Kidney (tissue), 22 donors: ENCODE measurements at places on chromosomes 7 and 10. TPM values are rescaled to one million over a fixed set of nuclear protein-coding genes. Genes with fewer than 3 reads are reported as not detected.

- no peak overlapping the region for H3K27ac ChIP-seq
- peaks cover 10% of the 10 kb centered on the region for H3K36me3 ChIP-seq
- no peak for DNase-seq
- no peak overlapping the region for H3K4me3 ChIP-seq
Observed at GRCh38 chr7:134660242-134660785, 13.7 kb downstream of the BPGM start.

- no peaks in the 10 kb centered on the region for H3K27me3 ChIP-seq
- no peak for DNase-seq
- no peaks in the 10 kb centered on the region for H3K36me3 ChIP-seq
- no peak overlapping the region for H3K4me3 ChIP-seq
Observed at GRCh38 chr7:101265622-101266516, 21.0 kb upstream of the FIS1 start.

GRCh38 chr7:130292682-130293257 lies at the start of gene CPA4:
TSS of gene CPA4 (plus strand) at chr7:130293161. CDS start at chr7:130293181, 20 bp downstream.
- H3K27me3 ChIP-seq, result no peaks in the 10 kb centered on the region
- H3K36me3 ChIP-seq, result no peaks in the 10 kb centered on the region
- no peak within 1 kb of the TSS for H3K27ac ChIP-seq
- H3K4me3 ChIP-seq, result no peak within 1 kb of the TSS
- DNase-seq, result no peak

Gene DLX6
- total RNA-seq, result 0.13 TPM

GRCh38 chr10:84337199-84337598 lies 8.8 kb downstream of the CCSER2 start:
- H3K4me3 ChIP-seq, result no peak overlapping the region
- H3K4me1 ChIP-seq, result no peaks in the 10 kb centered on the region
- no peaks in the 10 kb centered on the region for H3K36me3 ChIP-seq
- no peaks in the 10 kb centered on the region for H3K27me3 ChIP-seq
- no peak for DNase-seq
- no peak overlapping the region for H3K27ac ChIP-seq

DNA sequence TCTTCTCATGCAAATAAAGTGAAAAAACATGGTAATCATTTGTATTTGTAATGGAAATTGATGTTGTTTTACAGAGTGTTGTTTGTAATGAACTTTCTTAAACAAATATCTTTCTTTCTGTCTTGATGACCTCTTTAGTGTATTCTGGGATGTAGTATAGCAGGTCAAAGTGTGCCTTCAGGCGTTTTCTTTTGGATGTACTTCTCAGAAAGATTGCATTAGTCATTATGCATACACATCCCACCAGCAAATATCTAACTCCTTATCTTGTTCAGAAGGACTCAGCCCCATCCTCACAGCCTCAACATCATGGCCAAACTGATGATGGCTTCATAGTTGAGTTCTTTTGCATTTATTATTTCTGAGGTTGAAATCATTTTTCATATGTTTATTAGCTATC lies 124.7 kb downstream of the LRRC18 start:
- DNase-seq, result no peak
- H3K27me3 ChIP-seq, result no peaks in the 10 kb centered on the region
- no peak overlapping the region for H3K27ac ChIP-seq
- H3K4me1 ChIP-seq, result no peaks in the 10 kb centered on the region
- no peaks in the 10 kb centered on the region for H3K36me3 ChIP-seq
